CD4-positive, alpha-beta T cell treated with Interleukin-6 for 4 hours (primary cell): ENCODE measurements at places on chromosomes 1 and 21.

DNA sequence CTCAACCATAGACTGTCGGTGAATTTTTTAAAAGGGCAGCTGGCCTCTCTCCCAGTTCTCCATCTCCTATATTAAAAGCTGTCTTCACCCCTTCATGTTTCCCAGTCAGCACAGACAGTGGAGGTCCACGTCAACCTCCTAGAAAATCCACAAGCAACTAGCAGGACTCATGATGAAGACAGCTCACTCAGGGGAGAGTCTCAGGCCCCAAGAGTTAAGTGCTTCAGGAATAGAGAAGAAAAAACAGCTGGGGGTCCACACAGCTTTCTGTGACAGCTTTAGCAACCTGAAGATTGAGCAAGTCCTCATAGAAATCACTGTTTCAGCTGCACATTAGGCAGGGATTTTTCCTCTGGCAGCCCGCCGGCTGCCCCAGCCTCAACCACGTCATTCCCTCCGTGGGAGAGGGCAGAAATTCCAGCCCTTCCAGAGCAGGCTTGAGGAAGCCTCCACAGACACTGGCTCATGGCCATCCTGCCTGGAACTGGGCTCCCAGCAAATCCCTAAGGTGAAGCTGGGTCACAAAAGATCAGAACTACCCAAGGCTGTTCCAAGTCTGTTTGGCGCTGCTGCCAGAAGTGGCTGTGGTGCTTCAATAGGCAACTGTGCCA, 15.2 kb downstream of the GPR161 start:
- no peak for DNase-seq

- DNase-seq = no peak
Measured at GRCh38 chr1:109356915-109357314, 40.8 kb downstream of the SORT1 start.

DNA sequence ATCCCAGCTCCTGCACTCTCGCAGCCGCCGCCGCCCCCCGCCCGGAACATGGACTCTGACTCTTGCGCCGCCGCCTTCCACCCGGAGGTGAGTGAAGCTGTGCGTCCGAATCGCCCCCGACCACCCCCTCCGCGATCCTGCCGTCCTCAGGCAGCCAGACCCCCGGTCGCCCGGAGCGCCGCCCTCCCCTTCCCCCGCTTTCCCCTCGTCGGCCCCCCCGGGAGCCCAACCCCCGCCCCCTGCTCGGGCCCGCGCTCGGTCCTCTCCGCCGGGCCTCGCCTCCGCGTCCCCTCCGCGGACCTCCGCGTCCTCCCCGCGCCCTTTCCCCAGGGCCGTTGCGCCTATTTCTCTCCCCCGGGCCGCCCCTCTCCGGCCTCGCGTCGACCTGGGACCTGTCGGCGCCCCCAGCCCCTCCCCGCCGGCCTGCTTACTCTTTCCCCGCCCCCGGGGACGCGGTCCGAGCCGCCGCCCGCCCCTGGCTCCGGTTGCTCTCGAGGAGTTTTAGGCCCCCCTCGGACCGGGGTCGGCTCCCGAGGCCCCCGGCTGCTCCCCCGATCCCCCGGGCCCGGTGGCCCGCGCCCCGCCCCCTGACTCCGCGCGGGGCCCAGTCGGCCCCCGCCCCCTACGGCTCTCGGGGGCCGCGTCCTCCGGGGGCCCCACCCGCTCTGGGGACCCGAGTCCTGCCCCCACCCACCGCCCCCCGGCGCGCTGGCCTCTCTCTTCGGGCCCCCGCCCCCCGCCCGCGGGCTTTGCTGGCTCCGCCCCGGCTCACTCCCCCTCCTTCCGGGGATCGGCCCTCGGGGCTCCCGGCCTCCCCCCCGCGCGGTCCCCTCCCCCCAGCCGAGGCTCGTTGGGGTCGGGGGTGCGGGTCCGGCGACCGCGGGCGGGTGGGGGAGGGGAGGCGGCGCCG, 743 bp downstream of the PHF13 start:
- DNase-seq = peak; percentile 67

GRCh38 chr1:145750426-145750825, 31.1 kb downstream of the CD160 start:
- DNase-seq = no peak

GRCh38 chr1:217435204-217435603, 195.7 kb downstream of the GPATCH2 start:
- no peak for DNase-seq

GRCh38 chr1:8154621-8155052, 128.5 kb upstream of the ERRFI1 start:
- DNase-seq = no peak

GRCh38 chr1:17633654-17634053, 94.2 kb downstream of the ARHGEF10L start:
- no peak for DNase-seq

DNA sequence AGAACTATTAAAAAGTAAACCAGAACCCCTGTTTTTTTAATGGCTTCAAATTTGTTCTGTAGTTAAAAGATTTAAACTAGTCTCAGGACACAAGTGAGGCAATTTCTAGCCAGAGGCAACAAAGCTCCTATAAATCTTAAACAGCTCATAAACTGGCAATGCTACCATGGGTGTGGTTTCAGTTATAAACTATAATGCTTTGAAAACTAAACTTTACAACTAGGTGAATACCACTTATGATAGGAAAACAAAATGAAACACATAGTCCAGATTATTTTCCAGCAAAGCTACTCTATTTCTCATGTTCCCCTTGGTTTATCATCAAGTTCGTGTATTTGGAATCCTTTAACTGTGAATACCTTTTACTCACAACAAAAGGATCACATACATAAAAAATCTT, 282.5 kb downstream of the VAV3 start:
- no peak for DNase-seq

- no peak for DNase-seq
Measured at GRCh38 chr21:46124083-46124925, 26.4 kb downstream of the COL6A2 start.

GRCh38 chr1:24752305-24752704, 7.1 kb downstream of the CLIC4 start:
- no peak for DNase-seq

DNA sequence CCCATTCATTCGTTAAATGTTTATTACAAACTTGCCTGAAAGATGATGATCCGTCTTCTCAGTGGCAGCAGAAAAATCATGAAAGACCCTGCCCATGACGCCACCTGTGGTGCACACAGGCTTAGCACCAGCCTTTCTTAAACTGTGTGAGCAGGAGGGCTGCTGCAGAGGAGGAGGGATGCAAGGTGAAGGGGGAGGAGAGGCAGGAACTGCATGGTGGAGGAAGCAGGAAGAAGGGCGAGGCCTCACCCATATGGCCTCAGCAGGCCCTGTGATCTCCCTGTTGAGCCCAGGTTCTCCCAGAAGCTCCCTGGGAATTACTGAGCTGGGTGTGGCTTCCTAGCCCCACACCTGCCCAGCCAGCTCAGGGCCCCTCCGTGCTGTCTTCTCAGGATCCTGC, 25.0 kb upstream of the RD3 start:
- DNase-seq = peak; percentile 3

- DNase-seq = no peak
Measured at GRCh38 chr1:55181666-55182065, 33.5 kb downstream of the USP24 start.
